Right atrium auricular region (tissue), 2 donors: ENCODE measurements at places on chromosomes 3 and 15.

DNA sequence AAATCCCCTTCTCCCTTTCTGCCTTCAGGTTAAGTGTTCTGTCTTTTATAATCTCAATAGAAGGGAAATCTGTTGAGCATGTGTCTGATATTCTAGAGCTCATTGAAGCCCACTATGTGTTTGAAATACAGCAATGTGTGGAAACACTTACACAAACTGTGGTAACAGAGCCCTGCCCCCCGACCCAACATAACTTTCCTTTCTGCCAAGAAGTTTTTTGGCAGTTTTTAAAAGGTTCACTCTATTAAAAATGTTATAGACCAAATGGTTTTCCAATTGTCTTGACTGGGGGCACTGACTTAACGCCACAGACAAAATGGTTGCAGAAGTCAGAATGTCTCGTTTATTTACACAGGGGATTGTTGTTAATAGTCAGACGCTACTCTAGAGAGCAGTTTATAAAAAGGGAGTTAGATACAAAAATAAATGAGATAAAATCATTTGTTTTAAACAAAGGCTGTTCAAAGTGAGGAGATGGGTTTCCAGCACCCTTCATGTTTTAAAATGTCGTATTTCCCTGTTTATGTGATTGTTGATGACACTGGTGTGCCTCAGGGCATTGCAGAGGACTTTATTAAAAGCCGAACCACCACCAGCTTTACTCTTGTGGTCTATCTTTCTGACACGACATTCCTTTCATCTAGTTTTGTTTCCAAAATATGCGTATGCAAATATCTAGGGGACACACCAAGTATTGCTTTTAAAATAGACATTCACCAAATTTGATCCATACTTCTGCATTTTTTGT lies 26.7 kb upstream of the GREM1 start:
- no peak for DNase-seq

- no peak for DNase-seq
Measured at GRCh38 chr3:132034097-132034485, 723 bp downstream of the CPNE4 start.

GRCh38 chr3:34109846-34110245 lies 311.4 kb downstream of the PDCD6IP start:
- DNase-seq: no peak

DNA sequence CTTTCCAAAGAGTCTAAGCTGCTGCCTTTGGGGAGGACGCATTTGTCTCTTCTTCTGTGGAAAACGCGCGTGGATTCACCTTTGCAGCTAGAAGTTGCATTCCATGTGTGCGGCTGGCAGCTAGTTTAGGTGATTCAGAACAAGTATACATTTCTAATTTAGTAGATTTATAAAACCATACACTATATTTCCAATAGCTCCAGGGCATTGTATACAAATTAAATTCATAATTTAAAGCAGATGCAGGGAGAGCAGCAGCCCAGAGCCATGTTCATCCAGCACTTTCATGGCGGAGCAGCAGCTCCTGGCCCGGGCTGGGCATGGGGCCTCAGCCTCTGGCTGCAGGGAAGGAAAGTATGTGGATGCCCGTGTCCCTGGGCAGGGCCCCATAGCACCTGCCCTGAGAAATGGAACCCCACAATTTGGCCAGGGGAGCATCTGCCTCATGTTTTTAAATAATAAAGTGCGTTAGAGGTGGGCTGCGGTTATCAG lies 42.8 kb upstream of the SEC22A start:
- DNase-seq: no peak

DNA sequence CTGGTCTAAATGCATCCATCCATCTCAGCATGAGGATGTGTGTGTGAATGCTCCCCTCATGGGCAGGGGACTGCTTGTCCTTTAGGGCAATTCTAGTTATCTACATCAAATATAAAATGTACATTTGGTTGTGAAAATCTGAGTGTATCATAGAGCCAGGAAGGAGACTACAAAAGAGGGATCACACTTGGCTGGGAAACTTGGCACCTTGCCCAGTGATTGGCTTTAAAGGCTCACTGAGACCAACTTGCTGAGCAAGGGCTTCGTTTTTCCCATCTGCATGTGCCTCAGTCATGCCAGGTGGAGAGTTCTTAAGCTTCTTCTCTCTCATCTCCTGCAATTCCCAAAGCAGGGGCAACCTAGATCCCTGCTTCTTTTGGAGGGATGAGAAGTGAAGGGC lies 5.2 kb downstream of the CAPN3 start:
- no peak for DNase-seq

DNA sequence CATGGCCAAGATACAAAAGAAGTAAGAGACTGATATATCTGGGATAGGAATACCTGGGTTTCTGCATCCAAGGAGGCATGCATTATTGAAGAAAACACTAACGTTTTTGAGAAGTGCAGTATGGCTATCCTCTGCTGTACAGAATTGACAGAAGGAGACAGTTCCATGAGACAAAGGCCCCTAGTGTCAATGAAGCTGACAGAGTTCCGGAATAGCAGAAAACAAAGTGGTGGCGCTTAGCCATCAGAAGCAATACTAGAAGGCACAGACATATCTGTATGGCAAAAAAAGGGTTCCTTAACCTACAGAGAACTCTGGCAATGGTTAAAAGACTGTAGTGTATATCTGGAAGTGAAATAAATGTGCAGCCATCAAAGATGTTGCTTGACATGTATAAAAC lies 77.8 kb downstream of the VGLL3 start:
- no peak for DNase-seq

- DNase-seq: no peak
Measured at GRCh38 chr3:88211096-88211890, 61.5 kb downstream of the C3orf38 start.

DNA sequence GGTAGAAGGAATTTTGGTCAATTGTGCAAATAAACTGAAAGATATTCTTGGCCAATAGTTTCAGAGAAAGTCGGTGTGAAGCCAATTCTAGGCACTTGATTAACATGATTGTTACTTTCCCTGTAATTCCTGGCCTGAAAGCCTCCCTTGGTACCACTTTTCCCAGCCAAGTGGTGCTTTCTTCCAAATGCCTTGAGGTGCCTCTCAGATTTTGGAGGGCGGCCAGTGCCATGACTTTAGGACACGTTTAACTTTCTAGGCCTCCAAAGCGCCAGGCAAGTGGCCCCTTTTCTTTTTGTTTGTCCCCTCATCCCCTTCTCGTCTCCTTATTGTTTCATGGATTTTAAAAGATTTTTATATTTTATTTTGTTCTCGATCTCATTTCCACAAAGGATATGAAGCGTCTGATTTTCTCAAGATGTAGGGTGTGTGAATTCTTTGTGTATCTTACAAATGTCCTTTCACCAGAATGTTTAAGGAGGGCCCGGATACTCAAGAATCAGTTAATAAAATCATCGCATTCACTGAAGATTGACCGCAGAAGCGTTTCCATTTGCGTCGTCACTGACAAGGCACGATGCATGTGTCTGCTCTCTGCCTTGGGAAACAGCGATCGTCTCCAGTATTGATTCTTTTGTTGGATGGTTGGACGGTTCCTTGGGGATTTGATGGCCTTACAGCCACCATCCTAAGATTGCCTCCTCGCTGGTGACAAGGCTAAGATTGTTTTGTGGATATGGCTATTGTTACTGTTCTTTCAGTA lies 87.8 kb downstream of the ASB7 start:
- no peak for DNase-seq

GRCh38 chr3:32844322-32844654 lies 26.5 kb downstream of the TRIM71 start:
- DNase-seq: no peak

- DNase-seq: no peak
Measured at GRCh38 chr15:41945731-41946130, 26.6 kb downstream of the EHD4 start.

GRCh38 chr3:61573441-61573840 lies 12.1 kb downstream of the PTPRG start:
- no peak for DNase-seq

GRCh38 chr15:71364117-71364584 lies 248.9 kb downstream of the THSD4 start:
- no peak for DNase-seq

- DNase-seq: no peak
Measured at GRCh38 chr3:71031914-71032521, 551.5 kb downstream of the FOXP1 start.

- DNase-seq: no peak
Measured at GRCh38 chr3:184597829-184598573, 36.4 kb downstream of the EPHB3 start.

GRCh38 chr3:115217292-115217677 lies 70.2 kb upstream of the ZBTB20 start:
- no peak for DNase-seq

DNA sequence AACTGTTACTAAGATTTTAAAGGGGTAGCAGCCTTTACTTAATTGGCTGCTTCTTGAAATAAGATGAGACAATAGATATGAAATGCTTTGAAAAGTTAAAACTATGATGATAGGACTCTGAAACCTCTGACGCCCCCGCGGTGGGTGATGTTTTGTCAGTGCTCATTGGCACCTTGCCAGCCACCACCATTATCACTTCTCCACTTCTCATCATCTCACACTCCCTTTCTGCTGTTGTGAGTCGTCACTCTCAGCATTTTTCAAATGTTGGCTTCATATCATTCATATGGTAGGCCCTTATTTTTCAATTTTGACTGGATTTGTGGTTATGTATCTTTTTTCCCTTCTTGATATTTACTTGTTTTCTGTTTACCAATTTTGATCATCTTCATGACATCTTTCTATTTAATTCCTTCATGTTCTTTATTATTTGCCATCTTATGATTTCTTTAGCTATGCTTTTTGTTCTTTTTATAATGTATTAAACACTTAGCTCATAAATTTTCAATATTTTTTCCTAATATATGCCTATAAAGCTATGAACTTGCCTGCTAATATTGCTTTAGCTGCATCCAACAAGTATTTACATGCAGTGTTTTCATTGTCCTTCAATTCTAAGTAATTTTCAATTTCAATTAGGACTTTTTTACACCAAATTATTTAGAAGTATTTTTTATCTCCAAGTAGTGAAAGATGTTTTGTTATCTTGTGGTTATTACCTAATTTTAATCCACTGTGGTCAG lies 30.3 kb upstream of the SKOR1 start:
- DNase-seq: peak; percentile 7

- no peak for DNase-seq
Measured at GRCh38 chr3:148974726-148975125, 16.6 kb upstream of the GYG1 start.

GRCh38 chr3:52269776-52270175 lies 8.7 kb downstream of the WDR82 start:
- DNase-seq: no peak

DNA sequence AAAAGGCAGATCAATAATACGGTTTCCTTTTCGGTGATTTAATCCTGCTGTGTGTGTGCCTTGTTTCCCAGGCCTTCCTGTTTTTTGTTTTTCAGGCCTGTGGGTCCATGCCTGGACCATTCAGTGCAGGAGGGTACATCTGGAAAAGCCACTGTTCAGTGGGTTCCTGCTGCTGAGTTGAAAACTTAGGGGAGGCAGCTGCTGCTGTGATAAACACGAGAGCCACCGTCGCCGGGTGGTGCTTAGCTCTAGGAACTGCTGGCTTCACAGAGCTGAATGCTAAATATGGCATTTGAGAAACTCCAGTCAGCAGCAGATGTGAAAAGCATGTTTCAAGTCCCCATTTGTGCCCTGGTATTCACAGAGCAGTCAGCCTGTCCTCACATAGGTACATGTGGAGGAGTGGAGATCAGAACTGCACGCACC lies 44.0 kb downstream of the SYNM start:
- no peak for DNase-seq

DNA sequence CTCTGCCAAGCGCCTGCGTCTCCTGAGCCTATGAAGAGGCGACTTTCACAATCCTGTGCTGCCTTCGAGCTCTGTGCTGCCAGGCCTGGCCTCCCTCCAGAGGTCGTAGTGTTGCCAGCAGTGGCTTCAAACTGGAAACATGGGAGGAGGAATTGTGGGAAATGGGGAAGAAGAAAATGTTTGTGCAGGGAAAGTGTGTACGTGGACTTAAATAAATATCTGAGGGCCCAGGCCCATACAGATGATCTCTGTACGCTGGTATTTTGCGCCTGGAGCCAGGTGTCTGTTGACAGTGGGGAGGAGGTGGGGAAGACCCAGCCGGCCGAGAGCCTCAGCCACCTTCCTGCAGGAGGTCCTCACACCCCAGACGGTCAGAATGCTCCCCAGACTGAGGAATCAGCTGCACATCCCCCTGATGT lies 44.6 kb downstream of the ZBTB38 start:
- peak; percentile 95 for DNase-seq

- no peak for DNase-seq
Measured at GRCh38 chr15:85497172-85497569, 116.8 kb downstream of the AKAP13 start.

DNA sequence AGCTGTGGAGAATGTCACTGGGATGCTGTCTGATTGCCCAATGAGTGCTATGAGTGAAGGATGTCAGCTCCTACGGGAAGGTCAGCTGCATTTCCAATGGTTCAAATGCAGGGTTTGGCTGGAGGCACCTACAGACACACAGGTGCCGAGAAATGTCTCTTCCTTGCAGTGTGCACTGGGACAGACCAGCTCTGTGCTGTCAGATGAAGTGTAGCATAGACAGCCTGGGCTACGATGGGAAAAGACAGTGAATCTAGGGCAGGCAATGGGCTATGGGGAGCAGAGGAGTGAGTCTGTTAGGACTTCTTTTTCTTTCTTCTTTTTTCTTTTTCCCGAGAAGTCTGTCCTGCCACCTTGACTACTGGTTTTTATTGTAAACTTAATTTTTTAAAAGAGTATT lies 223.1 kb upstream of the EOMES start:
- DNase-seq: no peak

GRCh38 chr3:53570709-53571108 lies 76.3 kb downstream of the CACNA1D start:
- no peak for DNase-seq

GRCh38 chr3:105730801-105731354 lies 137.9 kb downstream of the CBLB start:
- DNase-seq: no peak

DNA sequence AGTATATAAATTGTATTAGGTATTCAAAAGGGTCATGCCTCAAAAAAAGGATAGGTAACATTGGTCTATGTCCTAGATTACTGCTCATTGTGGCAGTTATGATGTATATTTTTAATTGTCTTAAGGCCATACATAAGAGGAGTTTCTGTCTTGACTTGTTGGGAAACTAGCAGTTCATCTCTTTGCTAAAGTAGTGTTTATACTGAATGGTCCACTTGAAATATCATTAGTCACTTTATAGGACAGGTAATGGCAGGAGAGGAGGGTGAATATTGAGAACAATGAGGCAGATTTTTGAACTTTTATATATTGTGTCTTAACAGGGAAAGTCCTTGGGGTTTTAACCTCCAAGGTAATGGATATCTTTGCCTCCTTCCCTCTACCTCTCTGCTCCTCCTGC lies 58.4 kb downstream of the TP63 start:
- DNase-seq: no peak
